ENCODE measurements at places on chromosomes 4 and X. TPM values are rescaled to one million over a fixed set of nuclear protein-coding genes. Genes with fewer than 3 reads are reported as not detected.

Gene ARSH
- total RNA-seq: not detected

Gene DRP2
- 0.19 TPM for total RNA-seq

Gene FAM9C
- not detected for total RNA-seq

Gene SLC2A9
- total RNA-seq: 0.26 TPM

Gene SLC9B1
- 1.5 TPM for total RNA-seq

Gene TMEM255A
- total RNA-seq: 0.45 TPM

Gene ITM2A
- 1.1 TPM for total RNA-seq

Gene SOWAHD
- not detected for total RNA-seq

Gene FAM184B
- 0.27 TPM for total RNA-seq

Gene ATP6AP2
- total RNA-seq: 47.0 TPM

Gene AWAT2
- total RNA-seq: not detected

Gene TMEM156
- 5.9 TPM for total RNA-seq

Gene ATP1B4
- not detected for total RNA-seq

Gene GCNA
- total RNA-seq: 0.83 TPM

Gene NUDT10
- total RNA-seq: 0.19 TPM

Gene FRMD7
- not detected for total RNA-seq

Gene SRPX2
- 16.0 TPM for total RNA-seq

Gene CLNK
- not detected for total RNA-seq

Gene GPR50
- not detected for total RNA-seq

Gene LYAR
- 97.9 TPM for total RNA-seq

Gene GAGE2A
- 28.0 TPM for total RNA-seq

Gene HMGB3
- total RNA-seq: 43.6 TPM

Gene DCAF12L1
- total RNA-seq: not detected
